GM20000 (cell line): ENCODE measurements at places on chromosomes 12 and 14.

DNA sequence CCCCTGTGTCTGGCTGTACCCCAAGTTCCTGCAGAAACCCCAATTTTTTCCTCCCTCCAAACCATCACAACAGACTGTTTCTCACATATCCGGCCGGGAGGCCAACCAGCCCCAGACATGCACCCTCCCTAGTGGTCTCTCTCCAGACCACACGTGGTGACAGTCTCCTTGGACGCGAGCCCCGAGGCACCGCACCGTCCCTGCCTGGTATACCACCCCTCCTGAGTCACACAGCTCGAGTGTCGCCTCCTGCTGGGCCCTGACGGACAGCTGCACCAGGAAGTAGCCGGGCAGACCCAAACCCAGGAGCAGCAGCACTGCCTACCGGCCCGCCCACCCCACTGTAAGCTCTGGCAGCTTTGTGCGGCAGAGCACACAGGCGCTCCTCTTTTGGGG, 97.4 kb downstream of the RFLNA start:
- peak; percentile 61 for DNase-seq

DNA sequence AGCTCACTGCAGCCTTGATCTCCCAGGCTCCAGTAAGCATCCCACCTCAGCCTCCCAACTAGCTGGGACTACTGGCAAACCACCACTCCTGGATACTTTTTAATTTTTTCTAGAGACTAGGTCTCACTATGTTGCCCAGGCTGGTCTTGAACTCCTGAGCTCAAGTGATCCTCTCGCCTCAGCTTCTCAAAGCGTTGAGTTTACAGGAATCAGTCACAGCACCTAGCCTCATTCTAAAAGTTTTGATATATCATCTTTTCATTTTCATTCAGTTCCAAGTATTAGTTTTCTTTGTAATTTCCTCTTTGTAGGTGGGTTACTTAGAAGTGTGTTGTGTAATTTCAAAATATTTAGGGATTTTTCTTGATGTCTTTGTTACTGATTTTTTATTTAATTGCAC, 9.6 kb downstream of the CBX5 start:
- no peak for DNase-seq

GRCh38 chr12:110102255-110102654, 21.9 kb upstream of the IFT81 start:
- DNase-seq = peak; percentile 25

GRCh38 chr14:106414464-106414863, 888.1 kb downstream of the TMEM121 start:
- DNase-seq = no peak

- DNase-seq = no peak
Observed at GRCh38 chr14:32635061-32635719, 303.5 kb upstream of the NPAS3 start.

- DNase-seq = no peak
Observed at GRCh38 chr14:69055999-69056788, 77.1 kb upstream of the ACTN1 start.

GRCh38 chr14:30337456-30337855, 221.5 kb upstream of the G2E3 start:
- no peak for DNase-seq
